ENCODE measurements at places on chromosomes 11 and 22.

DNA sequence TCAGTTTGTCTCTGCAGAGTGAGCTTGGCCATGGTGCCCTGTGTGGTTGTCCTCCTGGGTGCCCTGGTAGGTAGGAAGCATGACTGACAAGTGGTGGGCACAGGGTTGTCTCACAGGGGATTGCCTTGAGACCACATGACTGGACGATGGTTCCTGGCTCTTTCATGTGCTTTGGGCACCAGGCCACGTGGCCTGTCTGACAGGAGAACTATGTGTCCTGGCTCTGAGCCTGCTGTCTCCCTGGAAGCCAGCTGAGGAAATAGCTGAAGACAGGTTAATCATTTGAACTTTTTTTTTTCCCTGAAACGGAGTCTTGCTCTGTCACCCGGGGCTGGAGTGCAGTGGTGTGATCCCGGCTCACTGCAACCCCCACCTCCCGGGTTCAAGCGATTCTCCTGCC lies 93.2 kb downstream of the LDLRAD3 start:
- DNase-seq: no peak

DNA sequence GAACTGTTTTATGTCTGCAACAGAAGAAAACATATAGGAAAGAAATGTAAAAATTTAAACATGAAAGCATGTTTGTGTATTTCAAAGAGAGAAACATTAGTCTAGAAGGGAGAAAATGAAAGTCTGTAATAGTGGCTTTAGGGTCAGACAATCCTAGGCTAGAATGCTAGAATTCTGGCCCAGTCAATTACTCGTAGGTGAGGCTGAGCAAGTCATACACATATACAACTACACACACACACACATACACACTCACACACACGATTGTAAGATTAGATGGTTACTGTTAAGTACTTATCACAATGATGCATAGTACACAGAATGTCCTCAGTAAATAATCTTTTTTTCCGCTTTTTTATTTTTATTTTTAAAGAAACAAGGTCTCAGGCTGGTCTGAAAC lies 37.7 kb upstream of the PCF11 start:
- no peak for DNase-seq

DNA sequence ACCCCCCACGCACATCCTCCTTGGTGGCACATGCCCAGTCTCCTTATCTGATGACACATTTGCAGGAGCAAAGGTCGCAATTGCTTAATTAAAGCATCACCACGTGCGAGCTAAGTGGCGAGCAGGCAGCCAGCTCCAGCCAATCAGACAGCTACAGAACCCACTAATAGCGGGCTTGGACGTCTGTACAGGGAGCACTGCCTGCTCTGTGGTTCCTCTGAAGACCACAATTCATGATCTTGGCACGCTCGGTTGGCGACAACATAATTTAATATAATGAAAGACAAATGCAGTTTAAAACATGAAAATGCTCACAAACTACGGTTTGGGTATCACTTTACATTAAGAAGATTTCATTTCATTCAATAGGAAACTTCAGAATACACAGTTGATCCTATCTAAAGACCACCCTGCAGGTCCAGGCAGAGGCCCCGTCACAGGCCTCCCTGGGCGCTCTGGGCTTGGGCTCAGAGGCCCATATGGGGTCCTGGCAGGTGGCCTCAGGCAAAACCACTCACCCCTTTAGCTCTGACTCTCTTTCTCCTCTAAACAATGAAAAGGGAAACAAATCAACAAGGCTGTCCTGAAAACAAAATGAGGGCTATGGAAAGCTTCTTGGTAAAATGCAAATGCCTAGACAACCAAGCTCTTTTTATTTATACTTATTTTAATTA lies 10.4 kb downstream of the PACSIN2 start:
- DNase-seq: no peak

DNA sequence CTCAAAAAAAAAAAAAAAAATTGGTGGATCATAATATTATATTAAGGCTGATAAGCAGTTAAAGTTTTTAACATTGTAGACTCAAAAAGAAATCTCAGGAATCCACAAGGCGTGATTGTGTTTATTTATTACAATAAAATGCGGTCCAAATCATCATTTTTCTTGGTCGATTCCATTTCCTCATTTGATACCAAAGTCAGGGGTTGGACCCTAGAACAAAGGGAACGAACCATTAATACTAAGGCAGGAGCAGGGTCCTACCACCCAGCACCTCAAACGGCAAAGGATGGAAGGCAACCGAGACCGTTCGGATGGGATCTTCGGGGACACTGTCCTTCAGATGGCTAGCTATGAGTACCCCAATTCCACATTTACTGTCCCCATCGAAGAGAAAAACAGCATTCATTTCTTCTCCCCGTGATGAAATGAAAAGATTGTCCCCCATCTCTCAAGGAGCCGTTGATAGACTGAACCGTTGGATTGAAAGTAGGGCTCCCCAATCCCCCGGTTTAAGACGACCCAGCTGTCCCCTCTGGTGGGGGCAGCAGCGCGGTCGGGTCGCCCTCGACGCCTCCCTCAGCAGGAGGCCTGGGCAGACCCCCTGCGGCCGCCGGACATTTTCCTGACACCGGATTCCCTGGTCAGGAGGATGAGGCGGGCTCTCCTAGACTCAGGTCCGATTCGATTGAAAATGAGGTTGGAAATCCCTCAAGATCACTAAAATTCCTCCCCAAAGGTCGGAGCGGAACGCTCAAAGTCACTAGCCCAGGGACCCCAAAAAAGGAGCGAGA lies 607 bp downstream of the DMC1 start:
- DNase-seq: no peak

GRCh38 chr11:34313099-34313517 lies 44.7 kb downstream of the ABTB2 start:
- no peak for DNase-seq

GRCh38 chr11:83693306-83693992 lies 407.3 kb upstream of the CCDC90B start:
- no peak for DNase-seq

GRCh38 chr11:3929232-3929631 lies 73.8 kb downstream of the STIM1 start:
- DNase-seq: peak; percentile 15

DNA sequence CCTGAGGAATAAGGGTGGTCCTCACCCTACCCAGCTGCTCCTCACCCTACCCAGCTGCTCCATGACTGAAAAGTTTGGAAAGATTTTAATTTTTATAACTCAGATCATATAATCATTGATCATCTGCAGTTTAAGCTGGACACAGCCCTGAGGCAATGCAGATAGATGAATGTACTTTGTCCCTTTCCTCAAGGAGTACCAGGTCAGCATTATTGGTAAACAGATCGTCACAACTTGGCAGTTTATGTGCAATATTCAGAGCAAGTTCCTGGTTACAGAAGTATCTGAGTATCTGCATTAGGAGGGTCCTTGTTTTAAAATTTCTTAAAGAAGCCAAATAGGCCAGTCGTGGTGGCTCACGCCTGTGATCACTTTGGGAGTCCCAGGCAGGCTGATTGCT lies 3.6 kb downstream of the TNRC6B start:
- no peak for DNase-seq

Data from NCI-H345 (cell line).